NCI-H524 (cell line): ENCODE measurements at places on chromosomes 7 and 10.
A peak's percentile ranks its signal among the peaks of the same experiment; 100 is the strongest.

- peak; percentile 47 for DNase-seq
Measured at GRCh38 chr7:13279854-13280435, 592.5 kb downstream of the ARL4A start.

- DNase-seq = no peak
Measured at GRCh38 chr7:82173400-82174021, 270.1 kb downstream of the CACNA2D1 start.

- peak; percentile 59 for DNase-seq
Measured at GRCh38 chr7:36986948-36987724, 262.8 kb upstream of the AOAH start.

DNA sequence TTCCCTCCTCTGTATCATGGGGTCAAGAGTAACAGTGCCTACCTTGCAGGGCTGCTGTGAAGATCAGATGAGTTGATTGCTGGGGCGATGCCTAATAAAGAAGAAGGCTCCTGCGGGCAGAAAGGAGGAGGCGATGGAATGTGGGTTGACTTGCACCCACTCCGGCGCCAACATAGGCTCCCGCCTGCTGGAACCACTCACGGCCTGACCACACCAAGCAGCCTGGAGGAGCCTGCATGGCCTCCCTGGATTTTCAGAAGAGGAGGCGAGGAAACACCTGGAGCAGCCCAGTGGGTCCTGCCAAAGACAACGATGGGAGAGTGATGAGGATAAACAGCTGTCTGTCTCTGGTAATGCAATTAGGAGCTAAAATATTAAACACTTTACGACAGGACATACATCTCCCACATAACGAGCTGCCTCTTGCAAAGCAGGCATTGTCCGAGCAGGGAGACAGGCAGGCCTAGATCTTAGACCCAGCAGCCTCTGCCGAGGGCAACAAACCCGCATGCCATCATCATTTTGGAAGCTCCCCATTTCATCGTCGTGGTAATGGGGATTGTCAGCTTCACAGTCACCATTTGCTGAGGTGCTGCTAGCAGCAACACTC lies 302.9 kb upstream of the ZMIZ1 start:
- no peak for DNase-seq

DNA sequence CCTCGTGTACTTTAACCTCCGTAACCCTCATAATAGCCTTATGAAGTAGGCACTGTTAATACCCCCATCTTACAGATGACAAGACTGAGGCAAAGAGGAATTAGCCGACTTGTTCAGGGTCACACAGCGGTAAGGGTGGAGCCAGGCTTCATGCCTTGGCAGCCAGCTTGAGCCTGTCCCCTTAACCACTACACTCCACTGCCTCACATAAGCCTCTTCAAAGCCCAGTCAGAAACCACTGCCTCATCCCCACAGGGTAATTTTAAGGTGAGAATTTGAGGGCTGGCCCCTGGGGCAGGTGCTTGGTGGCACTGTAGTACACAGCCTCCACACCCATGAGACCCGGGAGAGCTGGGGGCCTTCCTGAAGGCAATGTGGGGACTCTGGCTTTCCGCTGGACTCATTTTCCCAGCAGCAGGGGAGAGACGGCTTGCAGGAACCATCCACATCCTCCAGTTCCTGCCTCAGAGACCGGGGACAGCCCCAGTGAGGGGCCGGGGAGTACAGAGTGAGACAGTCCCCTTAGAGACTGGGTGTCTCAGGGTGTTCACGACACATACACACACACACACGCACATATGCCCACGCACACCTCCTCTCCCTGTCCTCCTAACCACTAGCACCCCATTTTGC lies 7.6 kb upstream of the C10orf105 start:
- no peak for DNase-seq

GRCh38 chr7:148290538-148290937 lies 300.0 kb upstream of the C7orf33 start:
- no peak for DNase-seq
